Naive thymus-derived CD8-positive, alpha-beta T cell (primary cell): ENCODE measurements at places on chromosomes 1 and 21.
A peak's percentile ranks its signal among the peaks of the same experiment; 100 is the strongest.

- DNase-seq = no peak
Observed at GRCh38 chr1:34127006-34128000, 37.7 kb downstream of the CSMD2 start.

DNA sequence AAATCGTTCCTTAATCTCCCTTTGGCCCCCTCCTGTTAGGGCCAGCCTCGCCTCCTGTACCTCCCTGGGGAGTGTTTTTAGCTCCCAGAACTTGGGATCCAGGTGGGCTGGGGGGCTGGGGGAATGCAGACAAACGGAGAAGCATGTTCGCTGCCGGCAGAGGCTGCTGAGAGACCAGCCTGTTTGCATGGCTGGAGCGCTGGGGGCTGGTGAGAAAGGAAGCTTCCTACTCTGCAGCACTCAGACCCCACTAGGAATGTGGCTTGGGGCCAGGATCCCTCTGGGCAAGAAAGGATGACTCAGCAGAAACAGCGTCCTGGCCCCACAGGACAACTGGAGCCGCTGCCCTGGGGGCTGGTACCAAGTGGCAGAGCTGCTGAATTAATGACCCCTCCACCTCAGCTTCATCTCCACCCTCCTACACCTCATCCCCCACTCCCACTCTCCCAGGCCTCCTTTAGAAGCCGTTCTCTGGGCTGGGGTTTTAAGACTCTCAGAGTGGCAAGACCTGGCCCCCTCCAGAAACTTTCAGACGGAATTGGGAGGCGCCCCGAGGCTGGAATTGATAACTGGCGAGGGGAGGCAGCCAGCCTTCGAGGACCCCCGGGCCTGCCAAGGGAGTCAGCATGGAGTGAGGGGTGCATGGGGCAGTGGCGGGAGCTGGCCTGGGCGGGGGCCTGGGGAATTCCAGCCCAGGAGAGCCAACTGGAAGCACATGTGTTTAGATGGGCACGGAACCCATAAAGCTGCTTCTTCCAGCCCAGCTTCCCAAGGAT is 28.5 kb upstream of the EPS8L3 start:
- DNase-seq = no peak

DNA sequence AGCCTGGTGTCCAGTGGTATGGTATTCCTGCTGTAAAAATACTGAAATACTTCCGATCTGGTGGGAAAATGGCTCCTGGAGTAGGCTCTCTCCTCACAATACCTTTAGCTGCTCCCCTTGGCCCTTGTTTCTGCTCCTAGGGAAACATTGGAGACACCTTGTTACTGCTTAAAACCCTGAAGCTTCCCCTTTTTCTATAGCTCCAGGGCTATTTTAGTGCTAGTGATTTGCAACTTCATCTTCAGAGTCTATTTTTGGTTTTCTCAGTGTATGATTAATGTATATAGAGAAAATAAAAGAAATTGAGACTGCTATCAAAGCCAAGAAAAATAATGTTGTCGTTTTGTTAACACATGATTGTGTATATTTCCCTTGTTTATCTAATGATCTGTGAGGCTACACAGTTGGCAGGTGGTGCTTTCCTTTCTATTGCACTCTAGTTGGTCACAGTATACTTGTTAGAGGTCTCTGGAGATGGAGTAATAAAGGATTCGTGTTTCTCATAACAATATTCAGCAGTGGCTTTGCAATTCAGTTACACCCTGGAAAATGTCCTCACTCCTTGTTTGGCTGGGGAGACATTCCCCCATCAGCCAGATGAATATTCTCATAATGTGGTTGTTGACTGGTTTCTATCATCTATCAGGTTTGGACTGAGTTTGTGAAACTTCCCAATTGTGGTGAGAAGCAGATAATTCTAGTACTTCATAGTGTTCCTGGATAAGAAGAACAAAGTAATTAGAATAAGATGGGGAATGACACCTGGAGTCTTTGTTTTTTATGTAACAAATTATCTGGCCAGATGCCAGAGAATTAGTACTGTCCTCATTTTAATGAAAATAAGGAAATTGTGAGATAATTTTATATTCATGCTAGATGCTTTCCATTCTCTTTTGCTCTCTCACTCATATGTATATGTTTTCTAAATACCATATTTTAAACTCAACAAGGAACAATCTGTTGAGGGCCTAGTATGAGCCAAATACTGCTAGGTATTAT is 44.8 kb upstream of the CACYBP start:
- DNase-seq = no peak

DNA sequence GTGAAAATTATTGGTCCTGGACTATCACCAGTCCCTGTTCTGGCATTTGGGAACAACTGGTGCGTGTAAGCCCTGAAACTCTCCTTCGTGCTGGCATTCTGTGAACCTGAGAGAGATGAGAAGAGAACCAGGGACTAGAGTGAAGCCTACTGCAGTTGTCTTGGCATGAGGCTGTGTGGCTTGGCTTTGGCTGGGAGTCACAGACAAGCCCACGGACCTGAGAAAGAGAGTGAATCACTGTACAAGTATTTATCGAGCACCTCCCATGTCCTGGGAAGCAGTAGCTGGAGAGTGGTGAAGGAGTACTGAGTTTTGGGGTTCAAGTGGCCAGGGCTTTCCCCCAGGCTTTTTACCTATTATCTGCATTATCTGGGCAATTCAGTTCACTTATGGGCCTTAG is 63.3 kb downstream of the FGGY start:
- no peak for DNase-seq

- DNase-seq = no peak
Observed at GRCh38 chr1:41315146-41315822, 46.0 kb upstream of the FOXO6 start.

GRCh38 chr21:25370311-25370744 is 237.0 kb downstream of the MRPL39 start:
- DNase-seq = no peak

GRCh38 chr21:45974073-45975019 is 7.2 kb upstream of the COL6A1 start:
- peak; percentile 22 for DNase-seq

GRCh38 chr1:166166329-166166697 is 488 bp downstream of the FAM78B start:
- no peak for DNase-seq

- no peak for DNase-seq
Observed at GRCh38 chr21:45552696-45553391, 10.6 kb upstream of the SLC19A1 start.

DNA sequence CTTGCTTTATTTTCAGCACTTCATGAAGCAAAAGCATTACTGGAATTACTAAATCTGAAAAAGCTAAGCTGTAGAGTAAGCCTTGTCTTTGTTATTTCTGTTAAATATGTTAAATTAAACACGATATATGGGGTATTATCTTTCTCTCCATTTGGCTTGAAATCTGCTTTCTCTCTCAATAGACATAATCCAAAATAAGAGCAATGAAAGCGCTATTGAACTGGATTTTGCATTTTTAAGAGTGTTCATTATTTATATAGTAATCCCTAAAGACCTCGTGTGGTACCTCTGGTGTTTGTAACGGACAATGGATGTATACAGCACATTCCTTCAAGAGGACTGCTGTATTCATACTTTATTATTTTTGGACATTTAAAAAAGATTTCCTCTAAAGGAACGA is 91.5 kb upstream of the KCNE2 start:
- no peak for DNase-seq

DNA sequence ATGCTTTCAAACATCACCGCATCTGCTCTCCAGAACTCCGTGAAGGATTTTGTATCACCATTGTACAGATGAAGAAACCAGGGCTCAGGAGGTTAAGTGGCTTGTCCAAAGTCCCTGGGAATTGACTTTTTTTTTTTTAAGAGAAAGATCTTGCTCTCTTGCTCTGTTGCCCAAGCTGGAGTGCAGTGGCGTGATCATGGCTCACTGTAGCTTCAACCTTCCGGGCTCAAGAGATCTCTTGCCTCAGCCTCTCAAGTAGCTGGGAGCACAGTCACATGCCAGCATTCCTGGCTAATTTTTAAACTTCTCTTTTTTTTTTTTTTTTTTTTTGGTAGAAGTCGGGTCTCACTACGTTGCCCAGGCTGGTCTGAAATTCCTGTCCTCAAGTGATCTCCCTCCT is 6.9 kb upstream of the TAS1R2 start:
- no peak for DNase-seq

- peak; percentile 33 for DNase-seq
Observed at GRCh38 chr1:25616987-25617624, 515 bp downstream of the MAN1C1 start.

DNA sequence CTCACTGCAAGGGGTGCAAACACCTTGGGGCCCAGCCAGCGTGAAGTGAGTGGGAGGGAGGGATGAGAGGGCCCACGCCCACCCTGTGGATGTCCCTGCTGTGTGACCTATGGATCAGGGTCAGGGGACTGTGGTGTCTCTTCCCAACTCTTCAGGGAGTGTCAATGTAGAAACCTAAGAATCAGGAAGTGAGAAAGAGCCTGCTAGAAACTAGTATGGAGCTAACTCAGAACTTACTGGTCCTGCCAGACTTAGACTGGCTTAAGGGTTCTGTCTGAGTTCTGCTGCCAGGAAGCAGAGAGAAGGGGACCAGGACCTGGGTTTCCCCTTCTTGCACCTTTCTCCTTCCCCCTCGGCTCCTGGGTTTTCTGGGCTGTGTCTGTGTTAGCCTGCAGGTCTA is 1.8 kb upstream of the IL10 start:
- DNase-seq = no peak

DNA sequence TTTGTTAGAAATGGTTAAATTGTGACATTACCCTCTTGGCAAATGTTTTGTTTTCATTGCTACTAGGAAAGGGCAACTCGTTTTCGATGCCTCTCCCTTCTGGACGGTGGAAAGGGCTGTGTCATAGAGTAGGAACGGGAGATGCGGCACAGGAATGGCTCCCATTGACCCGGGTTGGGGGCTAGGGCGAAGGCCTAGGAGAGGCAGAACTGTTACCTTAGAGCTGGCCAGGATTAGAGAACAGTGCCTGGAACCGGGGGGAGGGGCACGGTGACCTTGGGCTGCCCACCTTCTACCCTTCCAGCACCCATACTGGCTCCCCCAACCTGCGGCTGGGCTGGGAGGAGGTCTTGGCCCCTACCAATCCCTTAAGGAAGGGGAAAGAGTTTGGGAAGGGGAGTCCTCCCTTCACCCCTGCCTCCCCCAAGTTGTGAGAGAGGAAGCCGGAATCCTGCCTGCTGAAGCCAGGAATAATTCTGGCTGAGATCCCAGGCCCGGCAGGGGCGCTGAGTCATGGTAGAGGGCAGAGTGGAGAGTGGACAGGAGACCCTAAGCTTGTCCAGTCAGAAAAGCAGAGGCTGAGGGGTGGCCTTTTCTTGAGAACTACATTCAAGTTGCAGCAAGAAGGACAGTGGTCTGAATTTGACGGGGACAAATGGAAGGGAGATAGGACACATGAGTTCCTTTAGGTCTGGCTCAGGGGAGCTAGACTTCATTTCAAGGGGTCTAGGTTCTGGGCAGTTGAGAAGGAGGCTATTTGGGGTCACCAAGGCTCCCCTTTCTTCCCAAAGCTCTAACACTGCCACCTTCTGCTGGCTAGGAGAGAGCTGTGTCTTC is 8.2 kb downstream of the LMNA start:
- DNase-seq = no peak

DNA sequence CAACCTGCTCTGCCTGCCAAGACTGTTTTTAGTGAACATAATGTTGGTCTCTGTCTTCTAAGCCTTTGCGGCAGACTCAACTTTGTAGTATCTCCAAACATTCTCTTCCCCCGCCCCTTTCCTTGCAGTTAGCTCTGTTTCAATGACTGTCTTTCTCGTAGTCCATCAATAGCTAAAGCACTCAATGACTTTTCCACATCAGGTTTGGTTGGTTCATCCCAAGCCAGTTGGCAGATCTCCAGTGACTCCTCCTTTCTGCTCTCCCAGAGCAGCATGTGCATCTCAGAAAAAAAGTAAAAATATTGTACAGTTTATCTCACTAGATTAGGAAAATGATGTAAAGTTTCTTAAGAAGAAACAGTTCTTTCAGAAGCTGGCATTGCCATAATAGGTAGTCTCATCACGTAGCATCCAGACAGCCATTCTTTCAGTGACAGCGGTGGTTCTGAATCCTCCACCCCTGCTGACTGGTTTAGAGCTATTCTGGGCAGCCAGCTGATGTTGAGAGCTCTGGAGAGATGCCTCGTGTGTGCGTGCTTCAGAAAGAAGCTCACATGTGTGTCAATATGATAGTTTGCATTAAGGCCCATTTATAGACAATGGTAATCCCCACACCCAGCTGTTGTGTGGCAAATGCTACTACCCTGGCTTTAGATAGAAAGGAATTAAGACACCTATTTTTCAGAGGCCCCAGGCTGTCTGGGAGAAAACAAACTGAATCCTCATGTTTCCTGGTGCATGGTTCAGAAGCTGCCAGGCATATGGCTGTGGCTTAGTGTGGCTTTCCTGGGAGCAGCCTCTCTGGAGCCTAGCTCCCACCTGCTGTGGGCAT is 53.2 kb downstream of the CNN3 start:
- no peak for DNase-seq
